ENCODE measurements at places on chromosomes 13 and 19.

GRCh38 chr13:109968876-109969577, 182.6 kb upstream of the IRS2 start:
- no peak for DNase-seq

GRCh38 chr13:30142486-30143211, 164.7 kb downstream of the KATNAL1 start:
- peak; percentile 45 for DNase-seq

GRCh38 chr19:390386-391206, 18.4 kb downstream of the C2CD4C start:
- DNase-seq: no peak

- no peak for DNase-seq
Observed at GRCh38 chr13:60933638-60934037, 482.0 kb downstream of the PCDH20 start.

DNA sequence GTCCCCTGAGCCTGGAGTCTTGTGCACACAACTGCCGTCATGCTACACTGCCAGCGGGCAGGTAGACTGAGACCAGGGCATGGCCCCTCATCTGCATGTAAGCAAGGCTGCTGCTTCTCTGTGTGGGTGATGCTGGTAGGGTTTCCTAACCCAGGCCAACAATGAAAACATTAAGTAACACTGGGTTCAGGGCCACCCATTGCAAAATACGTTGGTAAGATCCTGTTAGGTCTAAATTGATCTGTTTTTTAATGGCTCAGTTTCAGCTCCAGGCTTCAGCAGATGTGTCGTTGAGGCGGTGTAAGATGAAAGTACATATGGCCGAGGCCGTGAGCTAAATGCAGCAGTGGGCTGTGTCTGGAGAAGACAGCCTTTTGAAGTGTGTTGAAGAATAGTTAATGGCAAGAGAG, 383.4 kb downstream of the IRS2 start:
- DNase-seq: no peak

DNA sequence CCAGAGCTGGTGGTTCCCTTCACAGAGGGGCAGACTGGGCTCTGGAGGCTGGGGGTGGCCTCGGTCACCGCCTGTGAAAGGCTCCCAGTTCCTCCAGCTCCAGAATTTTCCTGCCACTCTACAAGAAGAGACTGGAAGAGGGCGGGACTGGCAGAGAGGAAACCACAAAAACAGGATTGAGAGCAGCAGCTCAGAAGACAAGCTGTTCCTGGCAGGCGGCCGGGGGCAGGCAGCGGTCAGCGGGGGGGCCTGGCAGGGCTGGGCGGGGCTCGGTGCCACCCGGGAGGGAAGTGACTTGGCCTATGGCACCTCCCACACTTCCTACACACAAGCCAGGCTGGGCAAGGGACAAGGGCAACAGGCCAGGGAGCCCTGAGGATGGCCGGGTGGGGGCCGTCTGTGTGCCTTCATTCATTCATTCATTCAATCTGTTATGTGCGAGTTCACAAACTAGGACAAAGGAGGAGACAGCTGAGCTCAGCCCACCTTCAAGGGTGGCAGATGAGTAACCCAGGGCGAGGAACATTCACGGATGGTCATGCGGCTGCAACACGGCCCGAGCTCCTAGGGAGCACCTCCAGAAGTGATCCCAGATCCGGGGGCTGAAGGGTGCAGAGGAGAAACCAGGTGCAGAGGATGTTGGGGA, 16.9 kb upstream of the BTBD2 start:
- peak; percentile 56 for DNase-seq

DNA sequence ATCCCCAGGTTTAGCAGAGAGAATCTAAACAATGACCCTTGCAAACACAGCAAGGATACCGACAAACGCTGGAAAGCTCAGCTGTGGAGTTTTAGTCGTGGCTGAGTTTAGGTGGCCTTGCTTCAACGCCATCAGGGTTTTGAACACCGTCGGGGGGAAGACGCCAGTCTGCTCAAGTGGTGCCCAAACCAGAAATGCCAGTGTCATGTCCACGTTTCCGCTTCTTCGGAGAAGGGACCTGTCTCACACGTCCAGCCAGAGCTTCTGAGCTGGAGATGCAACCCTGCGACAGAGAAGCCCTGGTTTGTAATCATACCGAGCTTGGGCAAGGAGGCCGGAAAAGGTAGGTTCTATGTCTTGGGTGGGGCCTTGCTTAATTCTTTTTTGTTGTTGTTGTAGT, 42.6 kb upstream of the ATP11A start:
- DNase-seq: no peak

DNA sequence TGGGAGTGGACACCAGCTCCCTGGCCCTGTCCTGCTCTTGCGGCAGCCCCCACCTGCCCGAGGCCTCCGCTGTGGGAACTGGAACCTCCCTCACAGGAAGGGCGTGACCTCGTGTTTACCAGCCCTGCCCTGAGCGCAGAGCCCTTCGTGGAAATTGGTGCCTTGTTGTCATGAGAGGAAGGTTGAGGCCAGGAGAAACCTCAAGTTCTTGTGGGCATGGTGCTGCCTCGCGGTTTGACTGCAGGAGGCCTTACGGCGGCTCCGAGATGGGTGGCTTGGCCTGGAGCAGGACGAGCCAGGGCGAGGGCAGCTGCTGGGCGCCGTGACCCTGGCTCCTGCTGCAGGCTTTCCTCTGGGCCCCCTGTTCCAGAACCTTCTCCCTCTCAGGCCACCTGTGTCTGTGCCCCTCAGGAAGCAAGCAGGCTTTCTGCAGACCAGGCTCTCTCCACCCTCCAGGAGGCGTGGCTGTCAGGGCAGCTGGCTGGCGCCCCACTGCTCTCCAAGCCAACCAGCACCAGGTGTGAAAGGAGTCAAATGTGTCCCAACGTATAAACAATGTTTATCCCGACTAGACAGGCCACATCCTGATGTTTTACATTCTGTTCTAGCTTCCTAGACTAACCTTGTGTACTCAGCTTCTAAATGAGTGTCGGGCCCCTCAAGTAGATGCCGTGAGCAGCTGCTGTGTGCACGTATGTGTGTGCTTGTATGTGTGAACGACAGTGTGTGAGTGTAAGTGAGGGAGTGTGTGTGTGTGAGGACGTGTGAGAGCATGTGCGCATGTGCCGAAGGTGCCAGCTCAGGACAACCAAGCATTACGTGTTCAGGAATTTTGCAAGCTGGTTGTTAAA, 10.4 kb upstream of the RASA3 start:
- DNase-seq: no peak

DNA sequence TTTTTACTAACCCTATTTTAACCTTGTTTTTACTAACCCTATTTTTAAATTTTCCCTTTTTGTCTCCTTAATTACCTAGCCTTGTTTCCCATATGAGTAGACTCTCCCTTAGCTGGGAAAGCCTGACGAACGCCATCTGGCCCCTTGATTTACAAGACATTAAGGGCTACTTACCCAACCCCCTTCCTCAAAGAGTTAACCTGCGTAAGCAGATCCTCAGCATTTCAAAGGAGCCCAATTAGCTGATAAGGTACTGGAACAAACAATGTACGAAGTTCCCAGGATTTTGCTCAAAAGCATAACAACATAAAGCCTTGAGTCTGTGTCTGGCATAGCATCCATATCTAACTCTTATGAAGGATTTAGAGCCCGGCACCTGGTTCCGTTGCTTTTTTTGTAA, 4.7 kb upstream of the MVB12A start:
- DNase-seq: peak; percentile 79

GRCh38 chr19:13095393-13095784, 7.3 kb downstream of the LYL1 start:
- DNase-seq: peak; percentile 89

- no peak for DNase-seq
Observed at GRCh38 chr19:2013683-2013961, 1.9 kb downstream of the BTBD2 start.

DNA sequence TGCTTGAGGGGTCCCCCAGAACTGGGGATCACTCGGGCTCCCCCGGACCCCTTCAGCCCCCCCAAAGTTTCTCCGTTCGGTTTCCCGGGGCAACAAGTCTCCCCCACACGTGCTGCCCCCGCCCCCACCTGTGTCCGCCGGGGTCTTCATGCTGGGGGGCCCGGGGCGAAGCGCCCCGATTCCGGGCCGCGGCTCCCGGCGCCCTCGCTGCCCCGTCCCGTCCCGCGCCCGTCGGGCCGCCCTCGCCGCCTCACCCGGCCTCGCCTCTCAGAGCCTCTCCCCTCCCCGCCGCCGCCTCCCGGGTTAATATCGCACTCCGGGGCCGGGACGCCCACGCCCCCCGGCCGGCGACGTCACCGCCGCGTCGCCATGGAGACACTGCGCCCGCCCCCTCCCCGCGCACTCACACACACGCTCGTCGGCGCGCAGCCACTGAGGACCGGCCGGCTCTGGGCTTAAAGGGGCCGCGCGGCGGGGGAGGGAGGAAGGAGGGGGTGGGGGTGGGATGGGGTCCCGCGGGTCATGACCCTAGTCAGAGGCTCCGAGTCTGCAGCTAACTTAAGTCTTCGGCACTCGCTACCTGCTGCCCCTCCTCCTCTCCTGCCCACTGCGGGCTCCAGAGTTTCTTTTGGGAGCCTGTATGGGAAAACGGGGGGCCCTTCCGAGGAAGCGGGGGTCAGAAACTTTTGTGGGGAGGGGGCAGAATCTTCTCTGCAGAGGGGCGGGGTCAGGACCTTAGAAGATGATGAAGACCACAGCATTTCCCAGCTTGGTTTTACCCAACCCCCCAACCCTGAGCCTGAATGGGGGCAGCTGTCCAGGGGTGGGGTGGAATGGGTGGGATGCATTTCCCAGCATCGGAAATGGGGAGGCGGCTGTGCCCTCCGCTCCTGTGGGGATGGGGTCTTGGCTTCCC, at the start of gene ERF:
TSS of gene ERF (minus strand) at position 279 of the 916 bp plus-strand sequence. CDS start at position 150, 129 bp downstream.
- DNase-seq: peak; percentile 93

- no peak for DNase-seq
Observed at GRCh38 chr13:91375116-91375729, 23.2 kb upstream of the GPC5 start.

DNA sequence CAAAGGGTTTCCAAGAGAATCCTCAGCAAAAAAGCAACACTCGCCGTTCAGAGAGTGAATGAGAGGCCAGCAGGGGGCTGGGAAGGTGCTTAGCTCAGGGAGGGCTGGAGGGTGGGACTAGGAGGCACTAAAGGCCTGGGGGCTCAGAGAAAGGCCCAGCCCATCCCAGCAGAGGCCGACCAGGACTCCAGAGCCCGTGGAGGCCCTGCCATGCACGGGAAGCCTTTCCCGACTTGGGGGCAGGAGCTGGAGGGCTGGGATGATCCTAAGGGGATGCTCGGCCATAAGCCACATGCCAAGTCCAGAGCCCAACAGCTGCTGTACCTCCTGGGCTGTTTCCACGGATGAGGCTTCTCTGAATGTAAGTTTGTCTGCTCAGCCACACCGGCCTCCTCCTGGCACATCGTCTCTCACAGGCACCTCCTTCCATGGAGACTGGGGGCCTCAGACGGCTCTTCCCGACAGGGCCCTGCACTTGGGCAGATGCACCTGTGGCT, 19.5 kb downstream of the RASA3 start:
- DNase-seq: no peak

GRCh38 chr13:35695448-35695770, 218.9 kb upstream of the MAB21L1 start:
- peak; percentile 24 for DNase-seq

DNA sequence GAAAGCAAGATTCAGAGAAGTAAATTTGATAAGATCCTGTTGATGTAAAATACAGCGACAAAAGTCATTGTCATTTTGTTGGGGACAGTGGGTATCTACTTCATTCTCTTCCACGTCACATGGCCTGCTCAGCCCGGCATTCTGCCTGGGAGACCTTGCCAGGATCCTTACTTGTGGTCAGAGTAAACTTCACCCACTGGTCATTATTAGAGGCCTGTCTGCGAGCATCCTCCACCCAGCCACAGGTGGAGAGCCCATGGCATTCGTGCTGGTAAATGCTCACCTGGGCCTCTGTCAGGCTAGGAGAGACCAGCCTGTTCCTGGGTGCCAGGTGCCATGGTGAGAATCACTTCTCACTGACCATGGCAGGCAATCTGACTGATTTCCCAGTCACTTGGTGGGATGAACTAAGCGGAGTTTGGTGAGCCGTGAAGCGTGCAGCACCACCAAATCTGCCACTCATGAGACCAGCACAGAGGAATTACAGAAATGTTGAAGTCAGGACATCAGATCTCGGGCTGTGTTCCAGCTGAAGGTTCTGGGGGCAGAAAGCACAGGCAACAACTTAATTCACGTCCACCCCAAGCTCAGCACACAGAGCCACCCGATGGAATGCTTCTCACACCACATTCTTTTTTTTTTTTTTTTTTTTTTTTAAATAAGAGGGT, 107.0 kb downstream of the SIPA1L3 start:
- DNase-seq: no peak

- DNase-seq: no peak
Observed at GRCh38 chr13:64457976-64458375, 2772.2 kb downstream of the PCDH9 start.

DNA sequence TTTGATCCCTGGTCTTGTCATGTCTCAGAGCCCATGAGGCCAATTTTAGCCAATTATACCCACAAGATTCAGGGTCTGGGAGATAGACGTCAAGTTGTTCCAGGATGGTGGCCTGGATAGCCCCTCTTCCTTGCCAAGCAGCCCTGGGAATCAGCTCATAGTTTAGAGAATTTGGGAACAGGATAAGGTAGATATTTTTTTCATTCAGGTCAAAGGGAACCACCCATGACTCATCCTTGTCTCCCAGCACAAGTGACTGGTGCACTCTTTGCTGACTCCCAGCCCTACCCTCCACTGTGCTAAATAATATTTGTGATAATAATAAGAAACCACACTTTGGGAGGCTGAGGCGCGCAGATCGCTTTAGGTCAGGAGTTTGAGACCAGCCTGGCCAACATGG, 17.1 kb upstream of the S1PR4 start:
- DNase-seq: no peak

GRCh38 chr13:34943436-34944273, 1.6 kb downstream of the NBEA start:
- no peak for DNase-seq

GRCh38 chr19:48837051-48837524, 797 bp upstream of the HSD17B14 start:
- peak; percentile 98 for DNase-seq

DNA sequence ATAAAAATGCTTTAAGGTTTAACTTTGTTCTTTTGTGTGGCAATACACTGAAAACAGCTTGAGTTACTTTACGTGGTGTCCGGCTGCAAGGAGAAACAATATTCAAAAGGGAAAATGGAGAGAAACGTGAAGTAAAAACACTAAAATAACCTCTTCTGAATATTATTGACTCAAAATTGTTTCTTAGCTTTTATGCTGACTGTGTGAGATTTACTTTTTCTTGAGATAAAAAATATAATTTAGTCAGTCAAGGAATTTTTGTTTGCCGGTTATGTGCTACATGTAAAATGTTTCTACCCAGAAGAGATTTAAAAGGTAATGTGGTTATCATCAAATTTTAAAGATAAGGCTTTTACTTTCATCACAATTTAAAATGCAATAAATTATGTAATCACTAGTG, 200.6 kb upstream of the GPC6 start:
- DNase-seq: no peak
